ENCODE measurements at places on chromosomes 12 and 14. TPM values are rescaled to one million over a fixed set of nuclear protein-coding genes. Genes with fewer than 3 reads are reported as not detected.

The DDN gene
- total RNA-seq: 0.39 TPM

The ZNF410 gene
- total RNA-seq: 50.2 TPM

The SYNDIG1L gene
- not detected for total RNA-seq

The SETD1B gene
- total RNA-seq: 30.0 TPM

The PRIMA1 gene
- not detected for total RNA-seq

The ERP29 gene
- total RNA-seq: 145 TPM

The ERBB3 gene
- 5.9 TPM for total RNA-seq

The KRT75 gene
- not detected for total RNA-seq

The INHBE gene
- not detected for total RNA-seq

The SCYL2 gene
- total RNA-seq: 38.7 TPM

The NAV3 gene
- not detected for total RNA-seq

The DPY19L2 gene
- 1.2 TPM for total RNA-seq

The MYH7 gene
- not detected for total RNA-seq

The GPR84 gene
- 0.57 TPM for total RNA-seq

The RXYLT1 gene
- total RNA-seq: 12.8 TPM

The HIGD1C gene
- total RNA-seq: not detected

The ALDH1L2 gene
- total RNA-seq: 0.18 TPM

The PROX2 gene
- total RNA-seq: 0.44 TPM

The CLEC4C gene
- not detected for total RNA-seq

The VPS29 gene
- total RNA-seq: 126 TPM

The LMNTD1 gene
- not detected for total RNA-seq

The CDKN1B gene
- 90.5 TPM for total RNA-seq

The VAMP1 gene
- 46.6 TPM for total RNA-seq

The VRTN gene
- total RNA-seq: not detected

The MUCL1 gene
- not detected for total RNA-seq

The PLEKHD1 gene
- total RNA-seq: 0.13 TPM

The EPYC gene
- not detected for total RNA-seq

The TTC9 gene
- 13.9 TPM for total RNA-seq

The DHRS1 gene
- total RNA-seq: 33.9 TPM

The LRRC43 gene
- not detected for total RNA-seq

The DIO3 gene
- not detected for total RNA-seq

The CTDSP2 gene
- 114 TPM for total RNA-seq

The TBC1D30 gene
- 0.05 TPM for total RNA-seq

The ISCA2 gene
- 34.5 TPM for total RNA-seq

The ACVRL1 gene
- total RNA-seq: not detected

The TNFRSF1A gene
- 58.8 TPM for total RNA-seq

The PPP1R36 gene
- total RNA-seq: 0.47 TPM

The RFX4 gene
- not detected for total RNA-seq

The CCND2 gene
- 572 TPM for total RNA-seq

The ZCCHC8 gene
- total RNA-seq: 41.3 TPM

The CHST11 gene
- 85.2 TPM for total RNA-seq

The LIN7A gene
- total RNA-seq: not detected

The MMP19 gene
- total RNA-seq: not detected

The ARHGAP9 gene
- 243 TPM for total RNA-seq

The ADAMTS20 gene
- not detected for total RNA-seq

The GARIN6 gene
- not detected for total RNA-seq

The GZMB gene
- 368 TPM for total RNA-seq

The NELL2 gene
- total RNA-seq: 47.4 TPM

The MIPOL1 gene
- not detected for total RNA-seq

The ASPG gene
- total RNA-seq: not detected

The TC2N gene
- total RNA-seq: 119 TPM

The PLCZ1 gene
- total RNA-seq: not detected

The CCDC196 gene
- total RNA-seq: not detected

The TSHR gene
- total RNA-seq: not detected

The KRT3 gene
- not detected for total RNA-seq
